ENCODE measurements at places on chromosomes 12 and 14. TPM values are rescaled to one million over a fixed set of nuclear protein-coding genes. Genes with fewer than 3 reads are reported as not detected.

DNA sequence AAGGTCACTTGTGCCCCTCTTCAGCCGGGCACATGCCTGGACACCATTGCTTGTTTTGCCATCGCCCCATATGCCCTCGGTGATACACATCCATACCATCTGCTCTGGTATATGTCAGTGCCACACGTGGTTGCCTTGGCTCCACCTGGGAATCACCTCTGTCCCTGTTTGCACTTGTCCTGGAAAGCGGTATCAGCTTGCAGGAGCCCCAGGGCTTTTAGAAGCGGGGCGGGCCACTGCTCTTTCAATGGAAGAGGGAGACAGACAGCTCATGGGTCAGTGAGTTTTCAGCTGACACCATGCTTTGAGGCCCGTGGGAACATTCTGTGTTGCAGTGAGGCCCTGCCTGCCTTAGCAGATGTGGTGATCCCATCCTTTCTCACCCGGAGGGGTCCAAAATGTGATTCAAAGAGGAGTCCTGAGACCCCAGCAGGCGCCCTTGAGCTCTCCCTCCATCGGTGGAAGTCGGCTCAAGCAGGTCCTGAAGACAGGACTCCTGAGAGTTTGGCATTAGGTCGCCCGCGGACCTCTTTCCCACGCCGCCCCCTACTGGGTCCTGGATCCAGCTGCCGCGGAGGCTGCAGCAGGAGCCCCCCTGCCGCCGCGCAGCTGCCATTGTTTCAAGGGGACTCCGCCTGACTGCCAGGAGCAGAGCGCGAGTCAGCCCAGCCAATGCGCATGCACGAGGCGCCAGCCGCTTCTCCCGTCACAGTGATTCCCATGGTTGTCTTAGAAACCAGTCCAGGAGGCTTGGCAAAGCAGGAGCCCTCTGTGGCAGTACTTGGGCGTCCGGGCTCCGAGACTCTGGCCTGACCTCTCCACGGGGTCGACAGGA lies 773.2 kb upstream of the ALG10B start:
- H3K36me3 ChIP-seq: peaks cover 6% of the 10 kb centered on the region
- no peak overlapping the region for H3K4me3 ChIP-seq
- no peak overlapping the region for H3K27ac ChIP-seq

BDKRB1 gene
- total RNA-seq: 61.0 TPM

- H3K4me1 ChIP-seq: peaks cover 23% of the 10 kb centered on the region
- no peaks in the 10 kb centered on the region for H3K36me3 ChIP-seq
- H3K27ac ChIP-seq: no peak overlapping the region
- peak; percentile 68 for DNase-seq
Measured at GRCh38 chr12:54016478-54016964, 7.7 kb downstream of the HOXC8 start.

DNA sequence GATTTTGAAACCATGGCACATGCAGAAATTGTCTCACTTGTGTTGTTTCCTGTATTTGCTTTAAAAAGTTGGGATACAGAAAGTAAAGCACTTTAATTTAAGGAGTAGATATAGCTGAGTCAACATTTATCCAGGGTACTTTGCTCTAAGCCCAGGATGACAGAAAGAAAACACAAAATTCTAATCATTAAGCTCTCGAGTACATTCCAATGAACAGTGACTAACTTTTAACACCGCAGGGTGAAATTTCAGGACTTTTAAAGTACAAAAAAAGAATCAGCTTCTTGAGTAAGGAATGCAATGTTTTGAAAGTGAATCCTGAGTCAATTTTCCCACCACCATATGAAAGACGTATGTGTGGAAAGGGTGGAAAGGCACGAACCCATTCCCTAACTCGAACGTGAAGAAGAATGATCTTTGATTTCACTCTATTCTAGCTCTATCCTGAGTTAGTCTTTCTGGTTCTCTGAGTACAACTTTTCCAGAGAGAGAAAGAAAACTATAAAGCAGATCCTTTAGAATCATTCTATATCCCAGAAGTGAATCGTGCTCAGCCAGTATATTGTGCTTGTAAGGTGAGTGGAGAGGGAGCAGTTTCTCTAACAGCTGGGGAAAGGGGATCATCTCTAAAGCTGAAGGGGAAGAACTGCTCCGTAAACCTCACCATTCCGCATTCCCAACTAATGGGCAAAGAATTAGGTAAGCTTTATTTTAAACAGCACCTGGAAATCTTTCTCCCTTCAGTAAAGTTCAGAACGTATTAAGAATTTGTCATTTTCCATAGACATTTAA lies 779.0 kb upstream of the FLRT2 start:
- H3K27me3 ChIP-seq: no peaks in the 10 kb centered on the region
- no peaks in the 10 kb centered on the region for H3K4me1 ChIP-seq
- no peak overlapping the region for H3K4me3 ChIP-seq
- H3K36me3 ChIP-seq: no peaks in the 10 kb centered on the region
- DNase-seq: no peak
- H3K27ac ChIP-seq: no peak overlapping the region

GRCh38 chr14:35285168-35286002 lies 6.8 kb upstream of the PSMA6 start:
- peaks cover 17% of the 10 kb centered on the region for H3K4me1 ChIP-seq
- peaks cover 8% of the 10 kb centered on the region for H3K36me3 ChIP-seq
- peak overlapping the region; percentile 49 for H3K27ac ChIP-seq
- H3K4me3 ChIP-seq: no peak overlapping the region
- DNase-seq: peak; percentile 6
- H3K27me3 ChIP-seq: no peaks in the 10 kb centered on the region

COX8C gene
- total RNA-seq: not detected

- H3K4me3 ChIP-seq: no peak overlapping the region
- H3K27ac ChIP-seq: peak overlapping the region; percentile 76
- peaks cover 20% of the 10 kb centered on the region for H3K36me3 ChIP-seq
- peak; percentile 61 for DNase-seq
- no peaks in the 10 kb centered on the region for H3K27me3 ChIP-seq
Measured at GRCh38 chr14:105430565-105430964, 10.9 kb downstream of the MTA1 start.

- no peaks in the 10 kb centered on the region for H3K27me3 ChIP-seq
- no peaks in the 10 kb centered on the region for H3K36me3 ChIP-seq
Measured at GRCh38 chr12:108430245-108430644, 84.8 kb upstream of the FICD start.

- H3K27me3 ChIP-seq: peaks cover 3% of the 10 kb centered on the region
- peaks cover 11% of the 10 kb centered on the region for H3K36me3 ChIP-seq
- peaks cover 89% of the 10 kb centered on the region for H3K4me1 ChIP-seq
Measured at GRCh38 chr14:75048101-75048500, 3.2 kb downstream of the MLH3 start.

- no peaks in the 10 kb centered on the region for H3K4me1 ChIP-seq
- DNase-seq: no peak
- H3K36me3 ChIP-seq: no peaks in the 10 kb centered on the region
- H3K27me3 ChIP-seq: no peaks in the 10 kb centered on the region
Measured at GRCh38 chr14:57009585-57010515, 199.6 kb upstream of the OTX2 start.

DNA sequence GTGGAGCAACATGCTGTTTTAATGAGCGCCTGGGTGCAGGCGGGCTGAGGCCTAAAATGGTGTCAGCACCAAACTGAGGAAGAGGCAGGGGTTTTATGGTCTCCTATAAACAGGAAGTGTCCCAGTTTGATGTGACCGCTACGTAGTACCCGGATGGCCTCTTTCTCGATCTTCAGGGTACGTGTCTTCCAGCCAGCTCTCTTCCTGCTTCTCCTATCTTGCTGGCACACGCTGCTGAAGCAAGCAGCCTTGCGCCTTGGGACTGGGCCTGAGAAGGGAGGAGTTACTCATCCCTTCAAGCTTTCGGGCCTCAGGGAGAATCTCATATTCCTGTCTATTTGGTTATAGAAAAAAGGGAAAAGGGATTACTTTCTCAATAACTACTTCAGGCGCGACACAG lies 28.2 kb upstream of the RNASE1 start:
- H3K36me3 ChIP-seq: no peaks in the 10 kb centered on the region
- H3K27ac ChIP-seq: no peak overlapping the region
- H3K27me3 ChIP-seq: peaks cover 3% of the 10 kb centered on the region
- H3K4me1 ChIP-seq: no peaks in the 10 kb centered on the region

DNA sequence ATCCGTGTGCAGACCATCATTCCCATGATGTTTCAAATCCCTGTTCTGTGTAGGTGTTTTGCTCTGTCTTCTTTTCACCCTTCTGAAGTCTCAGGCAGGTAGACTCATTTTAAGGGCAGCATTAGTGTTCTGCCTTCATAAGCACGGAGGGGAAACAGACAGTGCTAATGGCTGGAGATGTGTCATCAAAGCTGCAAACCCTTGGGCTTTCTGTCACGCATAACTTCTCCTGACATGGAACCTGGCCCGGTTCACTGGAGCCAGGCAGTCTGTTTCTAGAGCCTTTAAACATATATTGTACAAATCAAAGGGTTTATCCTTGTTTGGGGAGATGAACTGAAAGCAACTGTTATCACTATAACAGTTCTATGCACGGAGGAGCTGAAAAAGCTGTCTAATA lies 141.4 kb downstream of the TMEM132D start:
- no peak for DNase-seq
- H3K27ac ChIP-seq: no peak overlapping the region
- no peaks in the 10 kb centered on the region for H3K4me1 ChIP-seq

GRCh38 chr14:95308073-95308472 lies 11.6 kb downstream of the CLMN start:
- H3K4me3 ChIP-seq: no peak overlapping the region
- peaks cover 12% of the 10 kb centered on the region for H3K27me3 ChIP-seq
- H3K27ac ChIP-seq: no peak overlapping the region
- no peaks in the 10 kb centered on the region for H3K36me3 ChIP-seq

CNPY2 gene
- 210 TPM for total RNA-seq

ZBTB1 gene
- total RNA-seq: 25.2 TPM

SCNN1A gene
- total RNA-seq: not detected

DNA sequence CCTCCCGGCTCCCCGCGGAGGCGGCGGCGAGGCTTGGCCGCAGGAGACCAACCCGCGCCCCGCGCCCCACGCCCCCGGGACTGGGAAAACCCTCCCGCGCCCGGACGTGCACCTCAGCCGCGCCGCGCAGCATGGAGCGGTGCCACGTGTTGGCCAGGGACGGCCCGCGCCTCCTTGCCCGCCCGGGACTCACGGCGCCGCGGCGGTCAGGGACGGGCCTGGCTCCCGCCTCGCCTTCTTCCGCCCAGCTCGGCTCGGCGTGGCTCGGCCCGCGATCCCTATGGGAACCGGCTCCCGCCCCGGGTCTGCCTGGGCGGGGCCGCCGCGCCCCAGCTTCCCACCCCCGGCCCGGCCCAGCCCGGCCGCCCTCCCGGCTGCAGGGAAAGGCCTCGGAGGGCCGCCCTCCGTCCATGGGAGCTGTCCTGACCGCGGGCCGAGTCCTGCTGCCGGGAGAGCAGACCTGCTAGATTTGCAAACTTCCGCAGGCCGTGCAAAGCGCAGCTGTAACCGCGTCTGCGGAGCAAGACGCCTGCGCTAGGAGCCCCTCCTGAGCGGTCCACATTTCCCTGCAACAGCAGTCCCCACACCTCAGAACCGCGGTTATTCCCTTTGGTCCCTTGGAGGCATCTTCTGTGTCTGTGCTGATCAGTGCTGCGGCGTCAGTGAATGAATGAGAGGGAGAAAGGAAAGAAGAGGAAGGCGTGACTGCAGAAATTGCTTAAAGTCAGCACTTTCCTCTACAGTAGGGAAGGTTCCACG lies at the start of gene CDKL1:
Gene CDKL1, minus strand, starts transcription at position 251 of the 759 bp plus-strand sequence. CDS start 1,013 bp downstream, outside the sequence.
- peaks cover 68% of the 10 kb centered on the region for H3K4me1 ChIP-seq
- H3K27me3 ChIP-seq: no peaks in the 10 kb centered on the region
- H3K27ac ChIP-seq: peak within 1 kb of the TSS; percentile 99
- H3K4me3 ChIP-seq: peak within 1 kb of the TSS; percentile 93
- DNase-seq: peak; percentile 70

DNA sequence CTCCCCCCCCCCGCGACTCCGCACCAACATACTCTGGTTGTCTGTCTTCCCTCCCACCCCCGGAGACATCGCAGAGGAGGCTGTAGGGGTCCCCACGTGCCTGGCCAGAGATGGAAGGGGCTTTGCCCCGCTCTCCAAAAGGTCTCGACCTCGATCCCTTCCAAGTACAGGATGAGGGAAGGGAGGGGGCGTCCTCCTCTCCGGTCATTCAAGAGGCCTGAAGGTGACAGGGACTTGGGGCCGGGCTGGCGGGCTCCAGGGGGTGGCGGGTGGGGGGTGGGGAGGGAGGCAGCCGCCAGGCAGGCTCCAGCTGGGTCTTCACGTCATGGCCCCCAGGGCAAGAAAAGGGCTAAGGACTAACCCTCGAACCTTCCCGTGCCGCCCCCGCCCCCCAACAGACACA lies 15.1 kb downstream of the TBX3 start:
- H3K4me1 ChIP-seq: peaks cover 85% of the 10 kb centered on the region
- H3K27me3 ChIP-seq: peaks cover 34% of the 10 kb centered on the region
- no peak for DNase-seq
- H3K36me3 ChIP-seq: peaks cover 43% of the 10 kb centered on the region
- peak overlapping the region; percentile 99 for H3K27ac ChIP-seq
- peak overlapping the region; percentile 99 for H3K4me3 ChIP-seq

LRP1-AS gene
- not detected for total RNA-seq

DNA sequence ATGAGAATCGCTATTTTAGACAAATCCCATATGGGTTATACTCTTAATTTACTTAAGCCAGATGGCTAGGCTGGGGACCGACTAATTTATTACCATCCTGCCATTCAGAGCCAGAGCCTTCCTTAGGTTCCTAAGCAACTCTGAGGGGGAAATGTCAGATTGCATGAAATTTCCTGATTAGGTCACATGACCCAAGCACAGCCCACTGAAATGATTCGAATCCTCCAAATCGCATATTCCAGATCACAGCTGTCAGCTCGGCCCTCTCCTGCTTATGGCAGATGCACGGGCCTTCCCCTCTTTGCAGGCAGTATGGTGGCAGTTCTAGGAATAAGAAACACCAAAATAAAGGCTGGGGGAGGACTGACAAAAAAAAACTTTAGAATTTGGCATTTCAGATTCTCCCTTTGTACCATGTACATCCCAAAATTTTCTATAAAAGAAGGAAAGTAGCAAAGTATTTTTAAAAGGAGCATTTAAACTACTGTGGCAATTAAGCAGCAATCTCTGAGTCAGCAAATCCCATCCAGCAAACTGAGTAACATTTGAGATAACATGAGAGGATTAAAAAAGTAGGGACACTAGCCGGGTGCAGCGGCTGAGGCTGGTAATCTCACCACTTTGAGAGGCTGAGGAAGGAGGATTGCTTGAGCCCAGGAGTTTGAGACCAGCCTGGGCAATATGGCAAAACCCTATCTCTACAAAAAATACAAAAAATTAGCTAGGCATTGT lies 30.5 kb upstream of the NUDT4 start:
- DNase-seq: no peak
- H3K4me1 ChIP-seq: no peaks in the 10 kb centered on the region
- H3K4me3 ChIP-seq: no peak overlapping the region
- no peaks in the 10 kb centered on the region for H3K27me3 ChIP-seq

GRCh38 chr14:38203929-38204718 lies 3.6 kb upstream of the SSTR1 start:
- H3K27ac ChIP-seq: peak overlapping the region; percentile 40
- H3K27me3 ChIP-seq: peaks cover 2% of the 10 kb centered on the region
- H3K36me3 ChIP-seq: peaks cover 16% of the 10 kb centered on the region
- H3K4me3 ChIP-seq: no peak overlapping the region
- H3K4me1 ChIP-seq: peaks cover 92% of the 10 kb centered on the region
